ENCODE measurements at places on chromosomes 13 and 19.

- no peak for DNase-seq
Measured at GRCh38 chr19:44820648-44821609, 12.0 kb downstream of the BCAM start.

GRCh38 chr13:23865026-23865425, 24.2 kb downstream of the MIPEP start:
- DNase-seq = no peak

DNA sequence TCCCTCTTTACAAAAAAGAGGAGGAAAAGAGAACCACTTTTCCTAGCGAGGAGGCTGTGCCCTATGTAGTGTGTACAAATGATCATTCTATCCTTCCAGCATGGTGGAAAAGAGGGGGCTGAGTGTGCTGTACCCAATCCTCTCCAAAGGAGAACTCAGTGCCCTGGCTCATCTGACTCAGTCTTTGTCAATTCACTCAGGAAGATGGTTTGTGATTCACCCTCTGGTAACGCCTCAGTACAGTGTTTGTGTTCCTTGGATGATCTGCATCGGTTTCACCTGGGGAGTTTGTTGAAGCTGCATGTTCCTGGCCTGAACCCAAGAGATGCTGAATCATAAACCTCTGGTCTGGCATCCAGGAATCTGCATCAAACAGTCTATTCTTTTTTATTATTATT, 18.3 kb upstream of the ENOX1 start:
- DNase-seq = no peak

GRCh38 chr13:30319655-30320054, 12.3 kb upstream of the KATNAL1 start:
- DNase-seq = no peak

GRCh38 chr13:45796426-45797235, 54.9 kb downstream of the SIAH3 start:
- no peak for DNase-seq

- DNase-seq = no peak
Measured at GRCh38 chr19:45591004-45591637, 6.5 kb upstream of the OPA3 start.

All from CMK (cell line).